IPS DF 6.9 (cell line): ENCODE measurements at places on chromosomes 13 and 19.

- DNase-seq: no peak
Observed at GRCh38 chr13:113141601-113141970, 16.9 kb upstream of the PROZ start.

DNA sequence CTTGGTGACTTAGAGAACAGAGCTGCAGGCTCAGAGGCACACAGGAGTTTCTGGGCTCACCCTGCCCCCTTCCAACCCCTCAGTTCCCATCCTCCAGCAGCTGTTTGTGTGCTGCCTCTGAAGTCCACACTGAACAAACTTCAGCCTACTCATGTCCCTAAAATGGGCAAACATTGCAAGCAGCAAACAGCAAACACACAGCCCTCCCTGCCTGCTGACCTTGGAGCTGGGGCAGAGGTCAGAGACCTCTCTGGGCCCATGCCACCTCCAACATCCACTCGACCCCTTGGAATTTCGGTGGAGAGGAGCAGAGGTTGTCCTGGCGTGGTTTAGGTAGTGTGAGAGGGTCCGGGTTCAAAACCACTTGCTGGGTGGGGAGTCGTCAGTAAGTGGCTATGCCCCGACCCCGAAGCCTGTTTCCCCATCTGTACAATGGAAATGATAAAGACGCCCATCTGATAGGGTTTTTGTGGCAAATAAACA, 9.9 kb downstream of the APOC1 start:
- no peak for DNase-seq

DNA sequence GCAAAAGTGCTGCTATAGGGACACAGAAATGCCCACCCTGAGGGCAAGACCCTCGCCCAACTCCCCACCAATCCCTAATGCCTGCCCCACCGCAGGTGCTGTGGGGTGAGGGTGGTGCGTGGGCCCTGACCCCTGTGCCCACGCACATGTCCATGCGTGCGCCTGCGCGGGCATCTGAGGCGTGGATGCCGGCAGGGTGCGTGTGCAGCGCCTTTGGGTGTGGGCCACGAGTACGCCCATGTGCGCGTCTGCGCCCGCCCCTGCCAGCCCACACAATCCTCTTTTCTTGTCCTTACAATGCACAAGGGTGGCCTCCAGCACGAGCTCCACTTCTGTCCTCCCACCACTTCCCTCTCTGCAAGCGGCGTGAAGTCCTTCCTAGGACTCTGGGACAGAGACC, 14.3 kb downstream of the FUT6 start:
- no peak for DNase-seq

GRCh38 chr19:29001141-29001581, 211.8 kb downstream of the UQCRFS1 start:
- DNase-seq: no peak

GRCh38 chr13:98521461-98522247, 55.3 kb downstream of the STK24 start:
- DNase-seq: no peak

DNA sequence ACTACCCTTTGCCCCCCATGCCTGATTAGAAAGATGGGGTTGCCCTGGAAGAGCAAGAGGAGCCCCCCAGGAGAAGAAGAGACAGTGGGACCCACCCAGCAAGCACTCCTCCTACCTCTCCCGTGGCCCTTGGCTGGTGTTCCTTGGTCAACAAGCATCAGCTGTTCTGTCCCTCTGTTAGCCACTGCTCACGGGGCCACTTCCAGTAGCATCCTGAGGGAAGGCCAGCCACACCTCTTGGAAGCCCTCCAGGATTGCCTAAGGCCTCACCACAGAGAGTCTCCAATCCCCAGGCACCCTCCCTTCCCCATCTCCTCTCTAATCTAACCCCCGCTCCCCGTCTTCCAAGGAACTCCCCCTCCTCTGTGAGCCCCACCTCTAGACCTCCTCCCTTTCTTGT, 15.1 kb upstream of the DPP9 start:
- DNase-seq: no peak

DNA sequence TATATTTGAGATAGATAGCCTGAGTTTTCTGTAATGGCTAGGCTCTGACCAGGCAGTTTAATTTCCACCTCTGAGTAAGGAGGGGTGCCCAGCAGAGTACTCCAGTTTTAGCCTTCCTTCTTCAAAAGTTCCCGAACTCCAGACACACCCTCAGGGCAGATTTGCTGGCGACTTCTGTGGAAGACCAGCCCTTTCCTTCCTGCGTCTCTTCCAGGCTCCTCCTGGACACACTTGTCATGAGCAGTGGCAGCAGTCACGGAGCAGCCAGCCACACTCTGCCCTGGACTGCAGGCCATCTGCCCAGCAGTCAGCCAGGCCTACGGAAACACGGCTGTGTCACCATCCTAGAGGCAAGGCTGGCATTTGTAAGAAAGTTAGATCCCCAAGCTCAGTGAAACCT, 6.6 kb upstream of the FLT1 start:
- no peak for DNase-seq

DNA sequence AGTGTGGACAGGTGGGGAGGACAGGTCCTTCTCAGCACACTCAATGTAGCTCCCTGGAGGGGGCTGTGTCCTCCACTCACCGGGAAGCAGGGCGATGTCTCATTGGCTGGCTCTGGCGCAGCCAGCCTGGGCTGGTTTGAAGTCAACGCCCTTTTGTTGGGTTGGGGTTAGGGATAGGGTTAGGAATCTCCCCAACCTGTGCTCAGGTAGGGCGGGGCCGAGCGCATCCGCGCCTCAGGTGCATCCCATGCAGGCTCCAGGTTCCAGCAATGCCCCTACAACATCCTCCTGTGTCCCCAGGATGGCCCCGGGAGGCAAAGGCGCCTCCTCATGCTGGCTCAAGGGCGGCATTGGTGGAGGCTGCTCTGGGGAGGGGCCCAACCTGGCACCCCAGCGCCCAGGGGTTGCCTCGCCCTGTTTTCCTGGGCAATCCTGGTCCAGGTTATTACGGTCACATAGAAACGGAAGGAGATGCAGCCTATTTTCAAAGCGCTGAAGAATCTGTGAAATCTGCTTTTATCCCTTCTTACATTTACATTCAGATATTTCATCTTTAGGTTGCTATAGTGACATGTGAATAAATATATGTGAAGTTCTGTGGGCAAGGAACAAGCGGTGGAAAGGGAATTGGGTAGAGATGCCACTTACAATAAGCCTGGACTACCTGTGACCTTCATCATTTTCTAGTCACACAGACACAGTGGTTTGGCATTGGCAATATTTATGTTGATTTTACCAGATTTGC, 74.3 kb downstream of the TM9SF2 start:
- no peak for DNase-seq

GRCh38 chr13:34167347-34167746, 349.4 kb downstream of the RFC3 start:
- DNase-seq: no peak

DNA sequence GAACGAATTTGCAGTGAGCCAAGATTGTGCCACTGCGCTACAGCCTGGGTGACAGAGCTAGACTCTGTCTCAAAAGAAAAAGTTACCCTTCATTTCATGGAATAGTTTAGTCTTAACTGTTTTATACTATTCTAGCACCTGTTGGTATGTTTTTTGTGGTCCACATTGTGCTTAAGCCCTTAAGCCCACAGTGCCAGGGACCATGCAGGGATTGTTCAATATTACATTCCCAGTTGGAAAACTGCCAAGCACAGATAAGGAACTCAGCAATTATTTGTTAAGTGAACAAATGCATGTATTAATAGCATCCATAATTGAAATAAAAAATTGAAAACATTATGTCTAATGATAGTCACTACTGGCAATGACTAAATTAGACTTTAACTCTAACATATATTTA, 193.5 kb downstream of the PCDH17 start:
- no peak for DNase-seq

- no peak for DNase-seq
Observed at GRCh38 chr19:40804783-40805242, 5.8 kb downstream of the EGLN2 start.

DNA sequence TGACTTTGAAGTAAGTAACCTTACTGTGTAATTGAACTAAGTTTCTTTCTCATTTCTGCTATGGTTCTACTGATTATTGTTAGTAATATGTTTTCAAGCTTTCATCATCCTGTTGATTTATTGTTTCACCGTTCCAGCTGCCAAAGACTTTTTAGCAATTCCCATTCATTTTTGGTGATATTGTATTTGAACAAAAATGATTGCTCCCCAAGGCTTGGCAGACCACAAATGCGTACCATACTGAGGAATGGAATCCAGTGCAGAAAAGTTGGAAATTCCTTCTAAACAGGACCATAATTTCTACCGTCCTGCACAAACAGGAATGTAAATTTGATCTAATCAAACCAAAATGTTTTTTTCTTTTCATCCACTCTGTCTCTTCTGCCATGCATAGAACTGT, 10.7 kb downstream of the EPSTI1 start:
- DNase-seq: no peak

DNA sequence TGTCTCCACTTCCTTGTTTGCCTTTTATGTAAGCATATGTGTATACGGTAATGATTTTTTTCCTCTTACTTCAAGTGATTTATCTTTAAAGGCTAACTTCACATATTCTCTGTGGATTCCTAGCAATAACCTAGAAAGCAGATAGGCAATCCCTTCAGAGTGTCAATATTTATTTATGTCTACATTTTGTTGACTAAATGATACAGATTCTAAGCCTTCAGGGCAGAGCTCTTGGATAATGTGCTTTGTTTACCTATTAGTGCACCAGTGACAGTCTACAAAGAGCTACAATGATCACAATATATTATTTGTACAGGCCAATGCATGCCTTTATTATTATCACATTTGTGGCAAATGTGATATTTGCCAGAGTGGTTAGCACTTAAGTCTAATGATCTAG, 406.2 kb downstream of the EFNB2 start:
- DNase-seq: no peak

DNA sequence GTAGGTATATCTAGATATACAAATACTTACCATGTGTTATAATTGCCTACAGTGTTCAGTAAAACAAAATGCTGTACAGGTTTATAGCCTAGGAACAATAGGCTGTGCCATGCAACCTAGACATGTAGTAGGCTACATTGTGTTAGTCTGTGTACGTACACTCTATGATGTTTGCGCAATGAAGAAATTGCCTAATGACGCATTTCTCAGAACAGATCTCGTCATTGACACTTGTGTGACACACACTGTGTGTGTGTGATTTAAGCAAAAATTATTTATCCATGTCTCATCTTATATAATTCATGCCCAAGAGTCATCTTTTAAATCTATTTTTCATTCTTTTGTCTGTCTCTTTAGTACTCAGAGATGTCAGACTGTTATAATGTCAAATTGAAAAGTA, 1888.8 kb upstream of the PCDH20 start:
- DNase-seq: no peak

- no peak for DNase-seq
Observed at GRCh38 chr13:35720290-35720689, 243.8 kb upstream of the MAB21L1 start.

DNA sequence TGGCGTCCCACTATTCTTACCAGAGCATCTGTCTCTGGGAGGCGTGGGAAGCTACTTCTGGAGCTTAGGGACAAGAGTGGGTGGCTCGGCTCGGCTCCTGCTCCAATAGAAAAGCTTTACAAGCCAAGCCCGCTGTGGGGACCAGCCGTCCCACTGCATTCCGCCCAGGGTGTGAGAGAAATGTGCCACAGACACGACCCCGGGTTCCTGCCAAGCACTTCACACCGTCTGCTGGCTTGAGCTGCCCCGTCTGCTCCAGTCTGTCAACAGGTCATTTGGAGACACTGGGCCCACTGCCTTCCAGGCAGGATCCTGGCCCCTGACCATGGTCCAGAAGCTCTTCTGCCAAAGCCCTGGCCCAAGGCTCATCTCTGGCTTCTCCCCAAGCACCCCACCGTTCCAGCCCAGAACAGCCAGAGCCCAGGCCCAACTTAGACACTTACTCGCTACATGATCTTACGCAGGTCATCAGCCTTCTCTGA, 6.5 kb upstream of the FKRP start:
- no peak for DNase-seq

GRCh38 chr13:108560093-108560492, 69.3 kb upstream of the MYO16 start:
- DNase-seq: no peak

GRCh38 chr13:64488731-64489130, 2741.4 kb downstream of the PCDH9 start:
- no peak for DNase-seq

DNA sequence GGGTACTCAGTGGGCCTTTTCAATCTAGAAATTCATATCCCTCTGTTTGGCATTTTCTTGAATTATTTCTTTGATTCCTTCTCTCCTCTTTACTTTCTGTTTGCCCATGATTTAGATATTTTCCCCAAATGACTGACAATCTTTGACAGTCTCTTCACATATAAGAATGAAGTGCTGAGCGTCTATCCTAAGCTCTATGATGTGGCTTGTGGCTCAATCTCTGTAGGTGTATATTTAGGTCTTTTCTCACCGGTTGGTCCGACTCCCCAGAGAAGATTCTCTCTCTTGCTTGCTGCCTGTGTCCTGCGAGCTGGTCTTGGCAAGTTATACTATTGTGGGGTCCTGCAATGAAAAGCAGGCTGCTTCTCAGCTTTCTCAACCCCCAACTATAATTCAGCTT, 29.0 kb downstream of the FLT3 start:
- no peak for DNase-seq

- no peak for DNase-seq
Observed at GRCh38 chr19:35582760-35583159, 3.2 kb upstream of the PMIS2 start.

DNA sequence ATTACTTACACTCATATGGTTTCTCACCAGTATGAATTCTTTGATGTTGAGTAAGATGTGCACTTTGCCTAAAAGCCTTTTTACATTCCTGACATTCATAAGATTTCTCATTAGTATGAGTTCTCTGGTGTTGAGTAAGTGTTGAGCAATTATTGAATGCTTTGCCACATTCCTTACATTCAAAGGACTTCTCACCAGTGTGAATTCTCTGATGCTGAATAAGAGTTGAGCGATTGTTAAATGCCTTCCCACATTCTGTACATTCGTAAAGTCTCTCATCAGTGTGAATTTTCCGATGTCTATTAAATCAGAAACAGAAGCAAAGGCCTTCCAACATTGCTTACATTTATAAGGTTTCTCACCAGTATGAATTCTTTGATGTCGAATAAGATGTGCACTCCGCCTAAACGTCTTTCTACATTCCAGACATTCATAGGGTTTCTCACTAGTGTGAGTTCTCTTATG, 14.2 kb upstream of the ZFP30 start:
- DNase-seq: no peak

GRCh38 chr19:30897034-30897433, 452.2 kb downstream of the TSHZ3 start:
- DNase-seq: no peak

- peak; percentile 88 for DNase-seq
Observed at GRCh38 chr19:49929611-49930482, 543 bp upstream of the NUP62 start.

- DNase-seq: no peak
Observed at GRCh38 chr19:36514012-36514612, 14.0 kb downstream of the ZNF260 start.

GRCh38 chr19:6164906-6165531, 29.6 kb downstream of the ACSBG2 start:
- DNase-seq: no peak

DNA sequence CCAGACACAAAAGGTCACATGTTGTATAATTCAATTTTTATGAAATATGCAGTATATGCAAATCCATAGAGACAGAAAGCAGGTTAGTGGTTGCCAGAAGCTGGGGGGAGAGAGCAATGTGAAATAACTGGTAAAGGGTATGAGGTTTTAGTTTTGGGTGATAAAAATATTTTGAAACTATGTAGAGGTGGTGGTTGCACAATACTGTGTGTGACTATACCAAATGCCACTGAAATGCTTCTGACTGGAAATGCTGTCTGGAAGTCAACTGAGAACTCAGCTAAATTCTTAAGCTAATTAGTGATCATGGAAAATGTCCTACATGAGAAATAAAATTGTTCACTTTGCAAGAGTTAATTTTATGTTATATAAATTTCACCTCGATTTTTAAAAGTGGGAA, 65.3 kb upstream of the RXFP2 start:
- no peak for DNase-seq

GRCh38 chr13:27923794-27924528, 4.2 kb downstream of the PDX1 start:
- no peak for DNase-seq
